ENCODE measurements at places on chromosomes 4 and X.

- no peak for DNase-seq
- no peak overlapping the region for H3K4me3 ChIP-seq
- H3K27ac ChIP-seq = no peak overlapping the region
- H3K4me1 ChIP-seq = no peaks in the 10 kb centered on the region
- no peaks in the 10 kb centered on the region for H3K27me3 ChIP-seq
- no peaks in the 10 kb centered on the region for H3K36me3 ChIP-seq
Measured at GRCh38 chrX:10022580-10023245, 55.6 kb downstream of the CLDN34 start.

GRCh38 chr4:38084877-38085711 lies 124.9 kb downstream of the PTTG2 start:
- peaks cover 4% of the 10 kb centered on the region for H3K36me3 ChIP-seq
- H3K27me3 ChIP-seq = no peaks in the 10 kb centered on the region
- H3K4me3 ChIP-seq = no peak overlapping the region

GRCh38 chr4:122963216-122963615 lies 40.8 kb upstream of the NUDT6 start:
- H3K36me3 ChIP-seq = no peaks in the 10 kb centered on the region
- no peak overlapping the region for H3K4me3 ChIP-seq
- H3K27ac ChIP-seq = no peak overlapping the region
- no peak for DNase-seq
- H3K27me3 ChIP-seq = no peaks in the 10 kb centered on the region

DNA sequence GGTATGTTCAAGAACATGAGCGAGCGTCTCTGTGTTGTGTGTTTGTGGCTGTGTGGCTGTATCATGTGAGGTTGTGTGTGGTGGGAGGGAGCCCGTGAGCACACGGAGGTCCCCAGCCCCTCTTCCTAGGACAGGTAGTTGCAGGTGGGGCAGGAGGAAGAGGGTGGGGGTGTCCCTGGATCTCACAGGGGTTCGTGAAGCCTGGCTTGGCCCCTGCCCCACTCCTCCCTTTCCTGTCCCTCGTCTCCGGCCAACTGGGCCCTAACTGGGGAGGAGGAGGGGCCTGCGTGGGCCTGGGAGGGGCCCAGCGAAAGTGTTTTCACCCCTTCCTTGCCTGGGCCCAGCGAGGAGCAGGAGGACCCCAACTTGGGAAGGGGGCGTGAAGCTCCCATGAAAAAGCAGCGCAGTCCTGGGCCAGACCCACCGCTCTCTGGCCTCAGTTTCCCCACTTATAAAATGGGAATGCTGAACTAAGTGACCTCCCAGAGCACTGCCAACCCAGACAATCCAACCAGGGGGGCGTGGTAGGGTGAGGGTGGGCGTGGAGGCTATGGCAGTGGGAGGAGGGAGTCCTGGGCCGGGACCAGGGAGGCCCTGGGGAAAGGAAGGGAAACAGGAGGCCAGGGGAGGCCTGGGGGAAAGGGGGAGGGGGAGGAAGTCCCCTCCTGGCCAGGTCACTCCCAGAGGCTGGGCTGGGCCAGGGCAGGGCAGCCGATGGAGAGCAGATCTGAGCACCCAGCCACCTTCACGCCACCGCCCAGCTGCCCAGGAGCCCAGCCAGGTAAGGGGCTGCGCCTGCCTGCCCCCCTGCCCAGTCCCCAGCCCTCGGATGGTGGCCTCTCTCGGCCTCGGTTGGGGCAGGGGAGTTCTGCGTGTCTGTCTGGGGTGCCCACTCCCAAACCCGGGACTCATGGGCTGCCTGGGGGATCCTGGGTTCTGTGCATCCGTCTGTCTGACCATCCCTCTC lies at the start of gene AVPR2:
Gene AVPR2, plus strand, starts transcription at position 683 of the 967 bp plus-strand sequence. CDS start 473 bp downstream, outside the sequence.
- no peak within 1 kb of the TSS for H3K4me3 ChIP-seq
- peaks cover 29% of the 10 kb centered on the region for H3K4me1 ChIP-seq
- no peak for DNase-seq

- H3K4me1 ChIP-seq = peaks cover 10% of the 10 kb centered on the region
- H3K27ac ChIP-seq = no peak overlapping the region
- no peaks in the 10 kb centered on the region for H3K36me3 ChIP-seq
- no peak for DNase-seq
- H3K27me3 ChIP-seq = no peaks in the 10 kb centered on the region
- H3K4me3 ChIP-seq = no peak overlapping the region
Measured at GRCh38 chr4:177404986-177405385, 37.3 kb downstream of the AGA start.

- H3K4me3 ChIP-seq = no peak overlapping the region
- H3K36me3 ChIP-seq = no peaks in the 10 kb centered on the region
- no peaks in the 10 kb centered on the region for H3K27me3 ChIP-seq
- no peak overlapping the region for H3K27ac ChIP-seq
Measured at GRCh38 chr4:158157412-158157811, 15.4 kb downstream of the GASK1B start.

- DNase-seq = no peak
- H3K4me3 ChIP-seq = no peak overlapping the region
- no peak overlapping the region for H3K27ac ChIP-seq
- H3K4me1 ChIP-seq = no peaks in the 10 kb centered on the region
Measured at GRCh38 chr4:168654104-168654847, 157.4 kb downstream of the PALLD start.
